ENCODE measurements at places on chromosomes 13 and 19.

- no peak for DNase-seq
Observed at GRCh38 chr19:1847684-1848398, 442 bp downstream of the REXO1 start.

GRCh38 chr13:97254816-97255215 lies 32.7 kb downstream of the MBNL2 start:
- DNase-seq, result no peak

GRCh38 chr13:38045278-38046048 lies 175.9 kb upstream of the TRPC4 start:
- no peak for DNase-seq

GRCh38 chr13:41457589-41458186 lies 338 bp downstream of the RGCC start:
- DNase-seq, result peak; percentile 45

DNA sequence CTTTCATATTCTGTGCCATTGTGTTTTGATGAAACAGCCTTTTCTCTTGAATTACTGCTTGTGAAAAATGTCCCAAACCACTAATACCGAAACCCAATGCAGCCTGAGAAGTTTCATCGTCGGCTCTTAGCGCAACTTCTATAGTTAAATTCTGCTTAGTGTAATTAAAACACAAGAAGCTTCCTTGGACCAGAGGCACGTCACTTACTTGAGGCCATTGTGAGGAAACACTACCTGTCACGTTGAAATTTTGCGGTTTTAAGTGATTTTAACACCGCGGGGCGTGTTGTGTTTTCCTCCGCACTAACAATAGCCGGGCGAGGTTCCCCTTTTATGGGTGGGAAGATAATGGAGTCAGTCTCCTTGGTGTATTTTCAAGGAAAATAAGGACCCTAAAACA lies 70.9 kb downstream of the GGACT start:
- DNase-seq, result no peak

GRCh38 chr19:42497492-42498168 lies 30.7 kb downstream of the CEACAM1 start:
- peak; percentile 57 for DNase-seq

GRCh38 chr13:110690516-110690915 lies 15.4 kb downstream of the CARS2 start:
- no peak for DNase-seq

DNA sequence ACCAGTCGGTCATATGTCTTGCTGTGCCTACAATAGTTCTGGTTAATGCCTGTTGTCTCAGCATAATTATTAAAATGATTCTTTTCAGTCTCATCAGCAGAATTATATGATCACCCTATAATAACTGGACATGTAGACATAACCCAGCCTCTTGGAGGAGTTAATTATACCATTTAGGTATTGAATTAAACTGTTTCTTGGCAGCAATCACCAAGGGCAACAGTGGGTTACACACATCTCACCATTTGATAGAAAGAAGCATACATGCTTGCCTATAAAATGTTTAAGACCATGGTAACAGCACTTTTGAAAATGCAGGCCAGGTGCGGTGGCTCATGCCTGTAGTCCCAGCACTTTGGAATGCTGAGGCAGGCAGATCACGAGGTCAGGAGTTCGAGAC lies 184.6 kb downstream of the RGCC start:
- DNase-seq, result no peak

GRCh38 chr19:46571495-46571894 lies 29.6 kb upstream of the CALM3 start:
- no peak for DNase-seq

DNA sequence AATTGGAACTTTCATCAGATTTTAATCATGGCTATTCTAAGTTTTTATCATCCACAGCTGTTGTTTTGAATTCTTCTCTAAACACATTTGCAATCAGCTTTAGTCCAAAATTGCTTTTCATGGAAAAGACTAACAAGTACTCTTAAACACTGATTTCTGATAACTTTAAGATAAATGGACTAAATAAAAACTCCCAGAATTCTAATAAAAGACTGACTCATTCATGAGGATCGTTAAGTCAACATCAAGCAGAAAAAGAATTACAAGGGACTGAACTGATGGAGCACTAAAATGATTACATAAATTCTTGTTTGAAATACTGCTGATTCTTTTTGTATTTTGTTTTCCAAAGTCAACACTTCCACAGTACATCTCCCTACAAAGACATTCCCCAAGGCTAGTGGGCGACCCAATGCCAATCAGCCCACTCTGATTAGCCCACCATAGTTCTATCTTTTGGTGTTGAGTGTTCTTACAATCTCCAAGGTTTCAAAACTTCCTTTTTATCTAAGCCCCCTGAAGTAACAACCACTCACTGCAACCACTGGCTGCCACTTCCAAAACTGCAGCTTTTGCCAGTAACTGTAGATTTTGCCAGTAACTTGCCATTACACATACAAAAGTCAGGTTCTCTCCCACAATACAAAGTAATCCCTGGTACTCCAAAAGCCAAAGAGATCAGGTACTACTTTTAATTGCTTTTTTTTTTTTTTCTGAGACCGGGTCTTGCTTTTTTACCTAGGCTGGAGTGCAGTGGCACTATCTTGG lies 14.0 kb upstream of the NAA16 start:
- DNase-seq, result no peak

DNA sequence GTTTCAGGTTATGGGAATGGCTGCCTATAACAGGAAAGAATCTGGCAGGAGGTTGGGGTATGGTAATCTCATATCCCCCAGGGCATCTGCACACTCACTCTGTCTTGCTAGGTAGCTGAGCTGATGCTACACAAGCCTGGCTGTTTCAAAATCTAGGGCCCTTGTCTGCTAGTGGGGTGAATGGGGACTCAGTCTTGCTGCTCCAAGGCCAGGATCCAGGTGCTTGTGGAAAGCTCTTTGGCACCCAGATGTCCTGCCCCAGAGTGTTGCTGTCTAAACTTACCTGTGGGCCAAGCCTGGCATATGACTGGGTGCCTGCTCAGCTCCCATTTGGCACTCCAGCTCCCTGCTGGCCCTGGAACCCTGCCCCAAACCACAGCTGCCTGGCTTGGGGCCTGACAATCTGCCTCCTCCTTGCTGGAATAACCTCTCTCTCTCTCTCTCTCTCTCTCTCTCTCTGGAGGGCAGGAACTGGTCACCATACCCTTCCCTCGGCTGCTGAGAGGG lies 158.1 kb upstream of the TSC22D1 start:
- DNase-seq, result no peak

- DNase-seq, result no peak
Observed at GRCh38 chr13:32802159-32802558, 214.1 kb upstream of the KL start.

GRCh38 chr13:54511366-54511765 lies 1482.8 kb downstream of the OLFM4 start:
- no peak for DNase-seq
